ENCODE measurements at places on chromosomes 2 and 18.

DNA sequence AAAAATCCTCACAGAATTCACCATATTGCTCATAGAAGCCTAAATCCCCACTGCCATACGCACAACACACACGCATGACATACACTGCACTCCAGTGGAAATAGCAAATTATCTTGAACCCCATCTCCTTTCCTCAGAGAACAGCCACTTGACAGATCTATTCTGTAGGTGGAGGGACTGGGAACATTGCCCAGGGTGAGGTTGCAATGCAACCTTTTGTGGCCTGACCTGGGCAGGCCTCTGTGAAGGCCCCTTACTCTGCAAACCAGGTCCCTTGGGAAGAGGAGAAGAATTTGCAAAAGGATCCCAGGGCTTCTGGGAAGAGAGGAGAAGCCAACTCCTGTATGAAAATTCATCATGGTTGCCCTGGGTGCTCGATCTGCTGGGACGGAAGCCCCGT, 51.9 kb downstream of the SDC1 start:
- DNase-seq: no peak

GRCh38 chr18:30903566-30903965, 139.0 kb downstream of the DSC3 start:
- DNase-seq: no peak

DNA sequence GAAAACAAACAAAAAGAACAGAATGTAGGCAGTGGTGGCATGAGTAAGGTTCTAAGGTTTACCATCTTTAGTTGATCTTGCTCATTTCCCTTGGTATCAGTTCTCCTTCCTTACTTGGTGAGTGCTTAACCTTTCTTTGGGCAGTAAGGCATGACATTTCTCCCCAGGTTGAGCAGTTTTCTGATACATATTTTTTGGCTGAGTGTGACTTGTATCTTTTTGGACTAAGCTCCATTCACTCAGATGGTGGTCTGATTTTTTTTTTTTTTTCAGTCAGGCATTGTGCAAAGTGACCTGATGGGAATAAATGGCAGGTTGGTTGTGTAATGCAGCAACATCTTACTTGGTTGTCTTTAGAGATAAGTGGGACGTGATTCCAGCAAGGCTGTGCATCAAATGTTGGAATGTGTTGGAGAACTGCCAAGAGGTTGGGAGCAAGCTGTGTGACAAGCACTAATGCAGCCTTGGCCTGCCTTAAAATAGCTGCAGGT, 15.1 kb downstream of the SPTBN1 start:
- DNase-seq: peak; percentile 42

GRCh38 chr2:96535331-96535730, 1.2 kb upstream of the ARID5A start:
- no peak for DNase-seq

DNA sequence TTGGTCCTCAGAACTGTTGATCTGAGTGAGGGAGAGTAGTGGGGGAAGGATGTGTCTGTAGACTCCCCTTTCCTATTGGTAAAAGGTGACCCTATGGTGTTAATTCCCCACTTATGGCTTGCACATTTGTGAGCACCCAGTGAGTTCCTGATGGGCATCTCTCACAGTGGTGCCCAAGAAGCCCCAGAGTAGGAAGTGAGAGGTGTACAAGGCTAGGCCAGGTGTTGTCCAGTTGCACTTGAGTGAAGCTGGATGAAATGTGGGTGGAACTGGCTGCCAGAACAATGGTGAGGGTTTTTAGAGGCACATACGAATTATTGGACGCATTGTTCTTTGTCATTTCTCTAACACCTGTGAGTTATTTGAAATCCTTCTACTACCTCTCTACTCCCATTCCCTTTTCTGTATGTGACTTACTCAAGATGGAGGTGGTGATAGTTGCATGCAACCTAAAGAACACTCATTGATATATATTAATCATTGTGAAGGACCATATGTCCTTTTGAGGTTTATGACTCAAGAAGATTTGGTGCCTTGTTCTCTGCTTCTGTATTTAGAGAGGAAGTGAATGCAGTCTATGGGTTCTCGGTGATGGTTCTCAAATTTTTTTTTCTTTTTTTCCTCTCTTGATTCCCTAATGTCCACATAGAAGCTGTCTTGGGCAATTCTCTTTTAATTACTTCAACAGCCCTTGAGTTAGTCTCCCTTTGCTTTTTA, 162.7 kb downstream of the FSHR start:
- DNase-seq: no peak

DNA sequence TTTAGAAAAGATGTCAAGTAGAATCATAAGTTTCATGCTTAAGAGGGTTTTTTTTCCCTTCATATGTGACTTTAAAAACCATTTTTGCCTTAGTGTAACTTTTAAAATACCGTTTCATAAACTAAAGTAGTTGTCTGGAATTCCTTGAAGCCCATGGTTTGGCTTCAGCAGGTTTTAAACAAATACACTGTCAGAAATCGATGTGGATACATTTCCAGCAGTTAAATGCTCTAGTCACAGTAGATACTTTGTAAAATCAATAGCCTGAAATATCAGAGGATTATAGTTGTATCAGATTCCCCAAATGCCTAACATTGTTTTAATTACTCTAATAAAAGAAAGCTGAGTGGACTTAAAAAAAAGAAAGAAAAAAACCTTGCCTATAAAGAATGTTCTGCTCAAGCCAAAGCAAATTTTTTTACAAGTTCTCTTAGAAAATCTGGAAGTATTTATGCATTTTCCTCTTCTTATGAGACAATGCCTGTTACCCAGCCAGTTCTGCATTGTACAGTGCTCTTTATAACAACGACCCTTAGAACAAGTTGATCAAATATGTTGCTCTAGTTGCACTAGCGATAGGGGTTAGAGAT, 260.5 kb downstream of the LTBP1 start:
- no peak for DNase-seq

DNA sequence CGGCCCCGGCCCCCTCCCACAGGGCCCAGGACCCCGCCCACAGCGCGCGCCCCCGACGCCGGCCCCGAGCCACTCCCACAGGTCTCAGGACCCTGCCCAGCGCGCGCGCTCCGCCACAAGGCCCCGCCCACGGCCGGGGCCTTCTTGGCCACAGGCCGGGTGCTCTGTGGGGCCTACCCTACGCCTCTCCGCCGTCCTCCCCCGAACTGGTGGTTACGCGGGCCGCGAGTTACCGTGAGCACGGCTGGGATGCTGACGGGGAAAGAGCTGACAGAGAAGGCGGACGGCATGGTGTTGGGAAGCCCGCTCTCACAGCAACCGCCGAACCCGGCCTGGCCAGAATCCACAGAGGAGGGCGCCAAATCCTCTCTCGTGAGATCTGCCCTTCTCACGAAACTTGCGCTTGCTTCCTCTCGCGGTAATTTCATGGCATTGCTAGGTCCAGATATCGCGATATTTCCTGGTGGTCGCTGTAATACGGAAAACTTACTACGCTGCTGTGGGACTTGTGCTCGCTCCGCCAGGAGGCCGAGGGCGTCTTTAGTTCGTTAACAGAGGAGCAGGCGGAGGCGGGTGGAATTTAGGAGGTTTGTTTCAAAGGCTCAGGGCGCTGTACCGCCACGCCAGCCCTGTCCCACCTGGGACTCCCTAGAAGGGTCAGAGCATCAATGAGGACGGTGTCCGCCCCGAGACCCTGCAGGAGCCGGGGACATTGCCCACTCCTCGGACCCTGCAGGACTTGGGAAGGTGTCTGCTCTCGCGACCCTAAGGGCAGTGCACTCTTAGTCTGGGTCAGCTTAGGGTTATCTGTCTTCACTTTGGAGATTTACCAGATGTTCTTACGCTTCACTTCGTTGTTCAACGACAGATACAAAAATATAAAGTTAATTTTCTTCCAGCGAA, at the start of gene TMEM18:
TMEM18 (minus strand) TSS at position 351 of the 903 bp plus-strand sequence; CDS start at position 290, 61 bp downstream.
- DNase-seq: peak; percentile 86

Measured in BE2C (cell line).